ENCODE measurements at places on chromosomes 13 and 19.
A peak's percentile ranks its signal among the peaks of the same experiment; 100 is the strongest.

DNA sequence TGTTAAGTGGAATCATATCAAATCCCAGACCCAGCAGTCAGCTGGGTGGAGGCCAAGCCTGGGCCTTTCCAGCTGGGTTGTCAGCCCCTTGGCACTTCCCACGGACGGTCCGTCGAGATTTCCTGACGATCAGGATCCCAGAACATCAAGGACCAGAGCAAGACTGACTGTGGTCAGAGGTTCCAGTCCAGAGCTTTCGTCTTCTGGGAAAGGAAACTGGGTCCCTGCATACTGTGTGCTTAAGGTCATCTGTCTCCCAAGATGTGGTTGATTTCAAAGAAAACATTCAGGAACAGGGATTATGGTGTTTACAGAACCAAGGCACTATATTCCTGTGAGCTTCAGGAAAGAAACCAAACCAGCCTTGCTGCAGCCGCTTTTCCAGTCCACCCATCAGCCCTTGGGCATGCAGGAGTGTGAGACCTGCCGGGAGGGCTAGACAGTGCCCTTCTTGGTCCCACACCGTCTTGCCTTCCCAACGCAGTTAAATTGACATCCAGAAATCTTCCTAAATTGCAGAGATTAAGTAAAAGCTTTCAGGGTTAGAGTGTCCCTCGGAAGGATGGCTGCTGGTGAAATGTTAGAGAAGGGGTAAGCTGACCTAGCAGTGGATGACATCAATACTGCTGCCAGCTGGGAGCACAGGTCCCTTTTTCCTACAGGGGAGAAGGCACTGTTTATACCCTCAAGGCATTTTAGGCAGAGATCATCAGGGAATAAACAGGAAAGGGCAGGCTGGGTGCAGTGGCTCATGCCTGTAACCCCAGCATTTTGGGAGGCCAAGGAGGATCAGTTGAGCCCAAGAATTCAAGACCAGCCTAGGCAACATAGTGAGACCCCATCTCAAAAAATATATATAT lies 5.0 kb upstream of the C19orf33 start:
- no peak for DNase-seq

DNA sequence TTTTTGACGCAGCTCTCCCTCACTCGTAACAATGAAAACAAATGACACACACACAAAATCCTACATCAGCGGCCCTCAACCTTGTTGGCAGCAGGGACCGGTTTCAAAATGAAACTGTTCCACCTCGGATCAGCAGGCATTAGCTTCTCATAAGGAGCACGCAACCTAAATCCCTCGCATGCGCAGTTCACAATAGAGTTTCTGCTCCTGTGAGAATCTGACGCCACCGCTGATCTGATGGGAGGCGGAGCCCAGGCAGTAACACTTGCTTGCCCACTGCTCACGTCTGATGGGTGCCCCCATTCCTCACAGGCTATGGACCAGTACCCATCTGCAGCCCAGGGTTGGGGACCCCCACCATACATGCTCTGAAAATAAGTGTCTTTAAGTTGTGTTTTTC lies 43.4 kb downstream of the DHRS12 start:
- DNase-seq = no peak

GRCh38 chr19:37845932-37846331 lies 60.5 kb downstream of the WDR87 start:
- no peak for DNase-seq

DNA sequence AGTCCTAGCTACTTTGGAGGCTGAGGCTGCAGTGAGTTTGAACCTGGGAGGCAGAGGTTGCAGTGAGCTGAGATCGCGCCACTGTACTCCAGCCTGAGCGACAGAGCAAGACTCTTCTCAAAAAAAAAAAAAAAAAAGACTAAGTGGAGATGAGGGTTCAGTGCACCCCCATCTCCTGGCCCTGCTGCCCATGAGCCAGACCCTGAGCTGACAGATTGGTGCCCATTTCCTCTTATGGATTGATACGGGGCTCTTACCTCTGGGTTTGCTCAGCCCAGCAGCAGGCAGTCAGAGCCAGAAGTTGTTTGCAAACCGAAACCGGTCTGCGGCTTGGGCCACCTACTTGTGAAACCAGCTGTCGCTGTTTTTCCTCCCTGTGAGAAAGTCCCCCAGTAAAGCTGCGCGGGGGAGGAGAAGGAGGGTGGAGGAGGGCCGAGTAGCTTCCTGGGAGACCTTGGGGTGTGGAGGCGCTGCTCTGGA lies 36.9 kb downstream of the ARRDC2 start:
- peak; percentile 79 for DNase-seq

GRCh38 chr13:64457976-64458375 lies 2772.2 kb downstream of the PCDH9 start:
- DNase-seq = no peak

- DNase-seq = no peak
Measured at GRCh38 chr19:49349567-49349966, 12.6 kb downstream of the TEAD2 start.

- no peak for DNase-seq
Measured at GRCh38 chr19:31266731-31267130, 82.5 kb downstream of the TSHZ3 start.

DNA sequence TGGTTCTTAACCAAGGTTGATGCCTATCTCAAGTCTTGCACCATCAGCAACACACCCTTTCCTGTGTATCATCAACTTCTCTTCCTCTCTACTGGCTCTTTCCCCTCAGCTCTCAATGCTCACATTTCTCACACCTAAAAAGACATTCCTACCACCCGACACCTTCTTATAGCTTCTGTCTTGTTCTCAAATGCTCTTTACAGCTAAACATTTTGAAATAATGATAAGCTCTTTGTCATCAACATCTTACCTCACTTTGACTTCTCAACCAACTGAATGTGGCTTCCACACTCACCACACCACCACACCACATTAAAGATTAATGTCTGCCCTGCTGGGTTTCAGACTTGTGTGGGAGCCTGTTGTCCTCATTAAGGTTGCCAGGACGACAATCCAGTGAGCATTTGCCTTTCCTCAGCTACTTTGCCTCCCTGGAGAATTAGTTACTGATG lies 67.8 kb downstream of the RXFP2 start:
- DNase-seq = no peak

DNA sequence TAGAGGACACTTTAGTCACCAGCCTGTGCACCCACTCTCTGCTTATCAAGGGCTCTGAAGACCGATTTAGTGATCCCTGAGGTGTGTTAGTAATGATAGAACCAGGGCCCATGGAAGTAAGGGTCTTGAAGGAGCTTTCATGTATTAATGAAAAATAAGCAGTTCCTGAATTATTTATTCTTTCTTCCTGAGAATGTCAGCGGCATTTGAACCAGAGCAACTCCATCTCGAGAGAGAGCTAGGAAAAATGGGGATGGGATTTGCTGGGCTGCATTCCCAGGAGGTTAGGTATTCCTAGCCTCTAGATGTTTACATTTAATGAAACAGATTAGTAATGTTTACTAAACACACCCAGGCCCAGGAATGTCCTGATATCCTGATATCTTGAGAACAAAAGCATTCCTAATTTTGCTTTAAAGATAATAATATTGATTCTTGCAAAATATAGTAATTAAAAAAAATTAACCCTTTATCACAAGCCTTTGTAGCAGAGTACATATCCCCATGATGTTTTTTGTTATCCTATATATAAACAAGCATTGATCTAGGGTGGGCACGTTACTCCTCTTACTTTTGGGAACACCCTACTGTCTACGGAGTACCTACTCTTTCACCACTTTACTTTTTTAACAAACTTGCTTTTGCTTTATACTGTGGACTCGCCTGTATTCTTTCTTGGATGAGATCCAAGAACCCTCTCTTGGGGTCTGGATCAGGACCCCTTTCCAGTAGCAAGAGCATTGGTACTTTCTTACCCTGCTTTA lies 63.1 kb downstream of the COG3 start:
- no peak for DNase-seq

GRCh38 chr19:5863030-5863665 lies 7.2 kb downstream of the FUT5 start:
- DNase-seq = no peak

DNA sequence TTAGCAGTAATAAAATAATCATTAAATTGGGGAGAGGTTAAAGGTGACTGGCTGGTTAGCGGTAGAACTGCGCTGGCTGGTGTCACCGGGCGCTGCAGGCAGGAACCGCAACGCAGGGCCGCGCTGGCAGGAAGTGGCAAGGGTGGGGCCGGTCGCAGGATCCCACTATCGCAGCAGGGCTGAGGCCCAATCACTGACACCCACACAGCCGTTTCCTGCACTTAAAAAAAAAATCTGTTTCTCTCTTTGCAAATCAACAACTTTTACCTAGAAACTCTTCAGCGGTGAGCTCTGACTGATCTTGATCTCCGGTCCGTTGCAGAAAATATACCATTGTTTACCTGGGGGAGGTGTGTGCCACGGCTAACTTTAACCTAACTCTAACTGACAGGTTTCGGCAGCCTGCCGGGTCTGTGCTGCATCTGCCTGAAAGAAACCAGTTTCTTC lies 46.9 kb downstream of the KLF2 start:
- peak; percentile 80 for DNase-seq

- DNase-seq = no peak
Measured at GRCh38 chr19:33926306-33926705, 129.6 kb downstream of the KCTD15 start.

GRCh38 chr13:36879218-36879938 lies 40.7 kb downstream of the SMAD9 start:
- DNase-seq = no peak

GRCh38 chr13:51844862-51845573 lies at the start of gene TMEM272:
TMEM272 (minus strand) TSS chr13:51845177; CDS start chr13:51838530, 6,647 bp downstream.
- DNase-seq = peak; percentile 52

GRCh38 chr13:23751195-23751594 lies 138.0 kb downstream of the MIPEP start:
- DNase-seq = no peak

- DNase-seq = no peak
Measured at GRCh38 chr19:21430675-21431074, 33.7 kb downstream of the ZNF493 start.

- DNase-seq = peak; percentile 48
Measured at GRCh38 chr13:32267836-32268439, 47.2 kb downstream of the ZAR1L start.

- DNase-seq = no peak
Measured at GRCh38 chr13:41706152-41706551, 248.8 kb downstream of the RGCC start.

DNA sequence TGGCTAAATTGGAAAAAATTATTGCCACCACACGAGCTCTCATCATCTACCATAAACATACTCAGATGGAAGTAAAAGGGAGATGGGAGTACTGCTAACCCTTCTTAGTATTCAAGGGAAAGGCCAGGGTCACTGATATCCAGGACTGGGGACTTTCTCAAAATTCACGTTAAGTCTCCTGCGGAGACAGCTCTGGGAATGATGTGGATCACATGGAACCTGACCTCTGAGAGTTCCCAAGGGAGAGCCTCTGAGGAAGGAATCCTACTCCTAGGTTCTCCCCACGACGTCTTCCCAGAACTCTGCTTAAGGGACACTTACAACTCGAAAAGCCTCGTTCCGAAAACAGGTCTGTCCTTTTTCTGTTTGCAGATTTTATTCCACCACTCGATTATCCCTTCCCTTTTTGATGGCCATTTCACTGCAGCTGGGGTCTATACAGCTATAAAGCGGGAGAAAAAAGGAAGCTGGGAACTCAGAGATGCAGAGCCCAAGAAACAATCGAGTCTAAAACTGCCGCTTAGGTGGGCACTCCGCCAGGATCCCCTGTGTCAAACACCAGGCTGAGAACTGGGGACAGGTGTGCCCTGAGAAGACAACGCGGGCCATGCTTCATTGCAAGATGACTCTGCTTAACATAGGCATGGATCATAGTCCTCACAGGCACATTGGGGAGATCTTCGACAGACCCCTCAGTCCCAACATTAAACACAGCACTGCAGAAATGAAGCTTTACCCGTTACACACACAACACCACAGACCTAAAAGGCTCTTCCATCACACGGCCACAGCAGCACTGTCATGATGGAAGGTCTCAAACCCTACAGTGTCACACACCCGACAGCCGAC lies 823 bp upstream of the ZNF567 start:
- DNase-seq = no peak

- no peak for DNase-seq
Measured at GRCh38 chr19:623974-624373, 9.4 kb downstream of the POLRMT start.

DNA sequence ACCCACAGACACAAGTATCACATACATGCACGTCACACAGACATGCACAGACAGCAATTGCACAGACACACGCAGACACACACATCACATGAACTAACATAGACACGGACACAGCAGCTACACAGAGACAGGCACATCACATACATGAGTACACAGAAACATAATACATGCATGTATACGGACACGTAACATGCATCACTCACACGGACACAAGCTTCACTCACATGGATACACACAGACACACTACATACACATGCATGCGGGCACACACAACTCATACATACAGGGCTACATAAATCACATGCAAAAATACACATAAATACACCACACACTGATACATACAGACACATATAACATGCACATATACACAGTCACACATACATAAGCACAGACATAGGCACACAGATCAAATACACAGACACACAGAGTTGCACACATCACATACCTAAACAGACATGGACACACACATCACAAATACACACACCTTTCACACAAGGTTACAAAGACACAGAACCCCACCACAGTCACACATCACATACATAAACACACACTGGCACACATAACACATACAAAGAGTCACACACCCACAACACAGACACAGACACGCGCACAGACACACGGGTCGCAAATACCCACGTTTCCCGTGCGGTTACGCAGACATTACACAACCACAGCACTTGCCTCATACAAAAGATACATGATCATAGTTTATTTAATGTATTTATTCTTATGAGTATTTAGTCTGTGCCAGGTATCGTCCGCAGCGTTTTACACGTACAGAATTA lies 1.1 kb upstream of the LMTK3 start:
- no peak for DNase-seq
